WTC11 (cell line): ENCODE measurements at places on chromosomes 2 and 18.

DNA sequence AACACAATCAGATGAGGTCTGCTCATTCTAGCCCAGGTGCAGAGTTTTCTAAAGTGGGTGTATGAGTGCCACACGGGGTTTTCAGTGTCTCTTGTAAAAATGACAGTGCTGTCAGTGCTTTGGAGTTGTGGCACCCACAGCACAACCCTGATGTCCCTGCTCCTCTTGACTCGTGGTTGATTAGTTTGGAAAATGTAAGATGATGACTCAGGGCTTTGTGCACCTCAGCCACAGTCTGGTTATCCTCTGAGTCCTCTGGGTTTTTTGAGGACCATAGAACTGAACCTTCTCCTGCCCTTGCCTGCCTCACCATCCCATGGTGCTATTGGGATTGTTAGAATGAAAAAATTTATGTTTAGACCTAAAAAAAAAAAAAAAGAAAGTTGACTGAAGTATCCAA lies 105.6 kb downstream of the MYO1B start:
- DNase-seq, result no peak

DNA sequence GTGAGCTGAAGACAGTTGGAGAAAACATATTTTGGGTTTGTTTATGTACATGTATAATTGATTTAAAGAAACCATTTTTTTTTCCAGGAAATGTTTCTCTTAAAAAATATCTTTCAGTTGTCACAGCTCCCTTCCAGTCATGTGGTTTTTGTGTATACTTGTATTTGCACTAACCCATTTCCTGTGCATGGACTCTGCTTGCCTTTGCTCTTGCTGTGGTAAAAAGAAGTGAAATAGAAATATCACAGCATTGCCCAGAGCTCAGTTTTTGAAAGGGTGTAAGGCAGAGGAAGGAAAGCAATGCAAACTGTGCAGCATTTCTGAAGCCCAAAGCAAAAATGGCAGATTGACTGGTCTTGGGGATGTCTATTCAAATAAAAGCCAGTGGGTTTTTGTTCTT lies 10.4 kb upstream of the DOCK10 start:
- DNase-seq, result no peak

DNA sequence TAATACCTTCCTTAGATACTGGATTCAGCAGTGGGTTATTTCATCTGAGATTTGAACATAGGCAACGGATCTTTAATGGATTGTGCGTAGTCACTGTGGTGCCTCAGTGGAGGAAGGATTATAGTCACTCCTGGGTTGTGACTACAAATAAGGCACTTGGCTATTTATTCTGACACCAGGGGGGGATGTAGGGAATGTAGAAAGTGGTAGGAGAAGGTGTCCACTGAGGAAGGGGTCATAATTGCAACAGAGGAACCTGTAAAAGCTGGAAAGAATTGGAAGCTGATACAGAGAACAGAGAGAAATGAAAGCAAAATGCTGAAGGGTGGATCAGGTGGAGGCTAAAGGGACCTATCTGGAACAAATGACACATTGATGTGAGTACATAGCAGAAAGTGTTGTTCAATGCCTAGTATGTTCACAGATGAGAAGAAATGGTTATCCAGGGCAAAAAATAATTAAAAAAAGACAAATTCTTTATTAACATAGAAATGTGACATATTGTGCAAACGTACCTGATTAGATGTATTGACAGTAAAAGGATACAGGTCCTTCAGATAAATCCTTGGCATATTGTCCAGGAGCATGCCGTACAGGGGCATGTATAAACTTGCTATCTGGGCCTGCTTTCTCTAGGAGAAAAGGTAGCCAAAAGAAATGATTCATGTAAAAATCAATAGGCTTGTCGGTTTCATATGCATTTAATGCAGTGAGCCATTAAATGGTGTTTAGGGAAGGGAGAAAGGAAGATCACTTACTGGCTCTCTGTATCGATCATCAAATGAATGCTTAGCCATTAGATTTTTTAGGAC lies 91.2 kb upstream of the CCDC195 start:
- no peak for DNase-seq

DNA sequence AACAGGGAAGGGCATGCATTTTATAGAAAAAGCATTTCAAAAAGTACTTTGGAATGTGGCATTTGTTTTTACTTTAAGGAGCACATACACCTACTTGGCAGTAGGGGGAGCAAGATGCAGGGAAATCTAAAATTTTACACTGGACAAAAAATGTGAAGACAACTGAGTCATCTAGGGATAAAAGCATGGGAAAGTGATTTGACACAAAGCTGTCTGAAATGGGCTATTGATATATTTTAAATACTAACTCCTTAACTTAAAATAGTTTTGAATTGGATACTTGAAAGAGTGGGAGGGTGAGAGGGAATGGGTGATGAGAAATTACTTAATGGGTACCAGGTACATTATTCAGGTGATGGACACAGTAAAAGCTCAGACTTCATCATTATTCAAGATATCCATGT lies 15.8 kb downstream of the TMEM200C start:
- DNase-seq, result no peak

DNA sequence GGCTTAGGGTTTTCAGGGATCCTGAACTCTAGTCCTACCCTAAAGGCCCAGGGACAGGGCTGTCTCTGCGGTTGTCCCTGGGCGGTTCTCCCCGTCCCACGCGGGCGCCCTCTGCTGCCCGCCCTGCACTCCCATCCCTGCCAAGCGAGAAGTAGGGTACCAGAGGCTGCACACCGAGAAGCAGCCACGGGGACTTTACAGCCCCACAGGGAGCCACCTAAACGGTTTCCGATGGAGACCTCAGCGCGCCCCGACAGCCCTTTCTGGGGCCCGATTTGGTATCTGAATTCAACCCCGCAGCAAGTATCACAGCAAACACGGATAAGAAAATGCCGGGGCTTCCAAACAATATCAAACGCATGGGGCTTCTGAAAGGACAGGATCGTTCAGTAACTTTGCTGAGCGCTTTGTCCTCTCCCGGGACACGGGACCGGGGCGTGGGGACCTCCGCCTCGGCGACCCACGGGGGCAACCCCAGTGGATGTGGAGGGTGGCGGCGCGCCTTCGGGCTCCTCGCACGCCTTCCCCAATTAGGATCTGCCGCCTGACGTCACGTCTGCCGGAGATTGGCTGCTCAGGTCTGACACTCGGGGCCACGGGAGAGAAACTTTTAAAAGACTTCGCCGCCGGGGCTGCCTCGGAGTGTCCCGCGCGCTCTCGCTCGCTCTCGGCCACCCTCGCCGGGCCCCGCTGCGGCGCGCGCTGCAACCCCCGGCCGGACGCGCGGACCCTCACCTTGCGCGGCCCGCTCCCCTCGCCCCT lies at the start of gene LTBP1:
Gene LTBP1 (plus strand): TSS at position 640 of the 762 bp plus-strand sequence. CDS start 372 bp downstream, outside the sequence.
- DNase-seq, result peak; percentile 66
